A549 (cell line): ENCODE measurements at places on chromosomes 3 and 15.

GRCh38 chr3:129195731-129196256 lies 12.1 kb upstream of the CNBP start:
- DNase-seq, result no peak

- DNase-seq, result no peak
These were observed 11.5 kb downstream of the SETMAR start for GRCh38 chr3:4314688-4315087.

DNA sequence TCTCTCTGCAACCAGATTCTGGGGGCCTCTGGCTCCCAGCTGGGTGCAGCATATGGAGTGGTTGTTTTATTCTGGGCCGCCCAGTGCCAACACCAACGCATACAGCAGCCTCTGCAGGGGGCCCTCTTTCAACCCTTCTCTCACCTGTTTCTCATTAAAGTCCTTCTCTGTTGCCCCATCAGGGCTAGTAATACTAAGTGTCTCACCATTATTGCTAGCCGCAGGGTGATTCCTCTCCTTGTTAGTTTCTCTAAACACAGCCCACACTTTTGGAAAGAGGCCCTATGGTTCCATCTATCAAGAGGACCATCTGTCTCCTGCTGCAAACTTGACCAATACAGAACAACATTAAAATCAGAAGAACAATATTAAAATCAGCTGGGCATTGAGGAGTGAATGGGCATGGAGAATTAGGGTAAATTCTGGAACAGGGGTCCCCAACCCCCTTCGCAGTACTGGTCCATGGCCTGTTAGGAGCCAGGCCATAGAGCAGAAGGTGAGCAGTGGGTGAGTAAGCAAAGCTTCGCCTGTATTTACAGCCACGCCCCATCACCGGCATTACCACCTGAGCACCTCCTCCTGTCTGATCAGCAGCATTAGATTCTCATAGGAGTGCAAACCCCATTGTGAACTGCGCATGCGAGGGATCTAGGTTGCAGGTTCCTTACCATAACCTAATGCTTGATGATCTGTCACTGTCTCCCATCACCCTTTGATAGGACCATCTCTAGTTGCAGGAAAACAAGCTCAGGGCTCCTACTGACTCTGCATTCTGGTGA lies 36.5 kb downstream of the ALS2CL start:
- DNase-seq, result no peak

DNA sequence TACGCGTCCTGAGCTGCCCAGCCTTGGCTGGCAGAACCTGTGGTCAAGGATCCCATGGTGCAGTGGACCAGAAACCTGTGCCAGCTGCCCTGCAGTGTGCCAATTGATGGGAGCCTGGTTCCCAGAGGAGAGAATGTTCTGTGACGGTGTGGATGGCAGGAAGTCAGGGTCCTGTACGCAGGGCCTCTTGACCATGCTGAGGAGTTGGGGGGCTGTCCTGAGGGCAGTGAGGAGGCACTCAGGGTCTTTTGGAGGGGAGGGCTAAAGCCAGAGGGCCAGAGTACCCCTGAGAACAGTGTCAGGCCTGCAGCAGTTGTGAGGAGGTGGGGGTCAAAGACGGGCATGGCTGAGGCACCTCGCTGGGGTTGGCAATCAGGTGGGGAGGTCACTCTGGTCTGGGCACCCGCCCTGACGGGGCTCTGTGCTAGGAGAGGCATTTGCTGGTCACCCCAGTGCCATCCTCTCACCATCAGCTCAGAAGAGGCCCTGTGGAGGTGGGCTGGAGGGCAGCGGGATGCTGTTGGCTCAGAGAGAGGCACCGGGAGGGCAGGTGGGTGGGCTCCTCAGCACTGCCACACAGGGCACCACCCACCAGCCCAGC lies 61.0 kb downstream of the SCN5A start:
- no peak for DNase-seq

GRCh38 chr3:100868894-100869293 lies 124.3 kb downstream of the ABI3BP start:
- no peak for DNase-seq

DNA sequence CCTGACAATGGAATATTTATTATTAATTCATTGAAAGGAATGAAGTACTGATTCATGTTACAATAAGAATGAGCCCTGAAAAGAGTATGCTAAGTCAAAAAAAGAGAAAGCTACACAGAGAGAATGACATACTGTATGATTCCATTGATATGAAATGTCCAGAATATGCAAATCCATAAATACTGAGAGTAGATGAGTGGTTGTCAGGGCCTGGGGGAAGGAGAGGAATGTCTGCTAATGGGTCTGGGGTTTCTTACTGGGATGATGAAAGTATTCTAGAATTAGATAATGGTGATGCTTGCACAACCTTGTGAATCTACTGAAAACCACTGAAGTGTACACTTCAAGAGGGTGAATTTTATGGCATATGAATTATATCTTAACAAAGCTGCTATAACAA lies 79.9 kb upstream of the HACD2 start:
- no peak for DNase-seq

DNA sequence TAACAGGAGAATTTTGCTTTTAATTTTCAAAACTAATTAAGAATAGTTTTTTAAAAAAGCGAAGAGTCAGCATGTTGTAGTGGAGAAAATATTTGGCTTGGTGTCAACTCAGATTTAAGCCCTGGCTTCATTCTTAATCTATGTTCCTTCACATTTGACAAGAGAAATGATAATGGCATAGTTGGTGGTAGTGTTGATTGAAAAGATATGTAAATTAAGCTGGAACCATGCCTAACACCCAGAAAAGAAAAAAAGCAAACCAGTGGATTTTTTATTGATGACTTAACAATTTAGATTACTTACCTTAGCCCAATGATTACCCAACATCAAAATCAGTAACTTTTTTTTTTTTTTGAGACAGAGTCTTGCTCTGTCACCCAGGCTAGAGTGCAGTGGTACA lies 27.4 kb downstream of the TCAIM start:
- no peak for DNase-seq

- no peak for DNase-seq
These were observed 199.4 kb upstream of the NR2E3 start for GRCh38 chr15:71610728-71611552.

DNA sequence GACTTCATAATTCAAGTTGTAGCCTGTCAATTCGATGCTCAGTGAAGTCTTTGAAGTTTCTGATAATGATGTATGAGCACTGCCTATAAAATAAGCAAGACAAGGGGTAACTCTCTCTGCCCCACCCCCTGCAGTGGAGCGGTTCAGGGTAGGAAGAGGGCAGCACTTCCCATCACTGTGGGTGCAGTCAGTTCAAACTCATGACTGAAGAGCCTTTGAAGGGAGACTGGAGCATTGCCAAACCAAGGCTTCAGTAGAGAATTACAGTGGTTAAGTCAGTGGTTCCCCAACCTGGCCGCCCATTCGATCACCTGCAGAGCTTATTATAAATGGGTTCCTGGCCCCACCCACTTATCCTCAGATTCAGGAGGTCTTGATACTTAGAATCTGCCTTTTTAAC lies 190.6 kb downstream of the SHQ1 start:
- no peak for DNase-seq

GRCh38 chr3:184864000-184864399 lies 52.0 kb downstream of the VPS8 start:
- no peak for DNase-seq

DNA sequence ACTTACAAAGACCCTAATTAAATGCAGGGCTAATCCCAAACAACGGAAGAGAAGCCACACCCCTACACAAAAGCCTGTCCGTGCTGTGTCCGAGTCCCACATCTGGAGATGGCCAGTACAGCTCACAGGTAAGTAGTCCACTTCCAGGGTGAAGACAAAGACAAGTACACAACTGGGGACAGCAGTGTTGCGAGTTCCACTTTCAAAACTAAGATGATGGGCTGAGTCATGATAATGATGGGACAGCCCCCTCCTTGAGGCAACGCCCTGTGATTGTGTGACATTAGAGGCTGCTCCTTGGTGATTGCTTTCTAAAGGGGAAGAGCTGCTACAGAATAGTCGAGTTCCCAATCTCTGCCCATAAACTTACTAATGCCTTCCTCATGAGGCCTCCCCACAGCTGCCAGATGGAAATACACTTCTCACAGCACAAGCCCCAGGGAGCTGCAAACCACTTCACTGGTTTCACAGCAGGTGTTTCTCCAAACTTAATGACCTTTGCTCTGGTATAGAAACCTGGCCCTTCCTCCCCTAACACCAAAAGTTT lies 27.6 kb downstream of the RFT1 start:
- no peak for DNase-seq

- DNase-seq, result no peak
These were observed 335.9 kb downstream of the VPS13C start for GRCh38 chr15:61724251-61724939.

DNA sequence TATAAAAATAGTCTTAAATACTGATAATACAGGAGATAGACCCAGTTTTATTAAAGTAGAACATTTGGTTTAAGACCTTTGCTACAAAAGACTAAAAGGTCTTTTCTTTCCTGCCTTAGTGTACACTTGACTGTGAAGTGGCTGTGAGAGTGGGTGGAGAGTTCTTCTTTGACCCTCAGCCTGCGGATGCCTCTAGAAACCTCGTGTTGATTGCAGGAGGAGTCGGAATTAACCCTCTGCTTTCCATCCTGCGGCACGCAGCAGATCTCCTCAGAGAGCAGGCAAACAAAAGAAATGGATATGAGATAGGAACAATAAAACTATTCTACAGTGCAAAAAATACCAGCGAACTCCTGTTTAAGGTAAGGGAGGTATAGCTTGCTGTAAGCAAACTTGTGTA lies 36.5 kb downstream of the OXNAD1 start:
- no peak for DNase-seq

- no peak for DNase-seq
These were observed 230.8 kb downstream of the FEZF2 start for GRCh38 chr3:62142331-62143085.

DNA sequence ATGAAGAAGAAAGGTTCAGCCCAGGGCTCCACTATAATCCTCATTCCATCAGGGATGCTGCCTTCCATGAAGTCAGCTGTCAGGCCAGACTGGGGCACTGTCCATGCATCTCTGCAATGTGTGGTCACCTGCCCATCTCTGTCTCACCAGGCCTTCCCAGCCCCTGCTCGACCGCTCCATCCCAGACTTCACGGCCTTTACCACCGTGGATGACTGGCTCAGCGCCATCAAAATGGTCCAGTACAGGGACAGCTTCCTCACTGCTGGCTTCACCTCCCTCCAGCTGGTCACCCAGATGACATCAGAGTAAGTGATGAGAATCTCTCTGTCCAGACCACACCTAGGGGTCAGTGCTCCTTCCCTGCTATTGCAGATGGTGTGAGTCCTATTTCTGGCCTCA lies 454.1 kb downstream of the EPHB1 start:
- DNase-seq, result no peak

DNA sequence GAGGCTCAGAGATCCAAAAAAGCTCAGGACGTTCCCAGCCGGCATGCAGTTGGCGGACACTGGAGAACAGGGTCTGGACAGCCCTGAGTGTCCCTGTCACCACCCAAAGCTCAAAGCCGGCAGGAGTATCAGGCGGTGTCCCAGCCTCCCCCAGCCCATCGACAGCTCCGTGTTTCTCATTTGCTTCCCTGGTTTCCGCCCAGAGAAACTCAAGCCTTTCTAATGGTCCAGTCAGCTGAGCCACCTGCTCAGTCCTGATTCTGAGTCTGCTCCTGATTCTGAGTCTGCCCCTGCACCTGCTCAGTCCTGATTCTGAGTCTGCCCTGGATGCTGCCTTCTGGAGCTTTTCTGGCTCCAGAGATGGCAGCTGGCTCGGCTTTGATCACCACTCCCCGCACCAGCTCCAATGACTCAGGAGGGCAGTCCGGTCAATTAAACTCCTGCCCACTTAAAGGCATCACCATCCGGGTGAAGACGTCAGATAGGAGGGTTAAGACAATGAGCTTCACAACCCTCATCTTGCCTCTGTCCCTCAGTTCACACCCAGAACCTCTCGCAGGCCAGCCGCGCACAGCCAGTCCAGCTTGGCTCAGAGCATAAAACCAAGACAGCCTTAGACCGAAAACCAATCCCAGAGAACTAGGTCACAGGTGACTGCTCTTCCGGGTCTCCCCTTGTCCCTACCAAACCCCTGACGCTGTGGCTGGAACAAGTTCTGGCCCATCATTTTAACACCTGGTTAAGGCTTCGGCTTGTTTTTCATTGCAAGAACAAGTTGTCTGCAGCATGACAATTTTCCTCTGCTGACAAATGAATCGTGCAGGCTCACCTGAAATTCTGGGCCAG lies 6.8 kb downstream of the PCSK6 start:
- no peak for DNase-seq

DNA sequence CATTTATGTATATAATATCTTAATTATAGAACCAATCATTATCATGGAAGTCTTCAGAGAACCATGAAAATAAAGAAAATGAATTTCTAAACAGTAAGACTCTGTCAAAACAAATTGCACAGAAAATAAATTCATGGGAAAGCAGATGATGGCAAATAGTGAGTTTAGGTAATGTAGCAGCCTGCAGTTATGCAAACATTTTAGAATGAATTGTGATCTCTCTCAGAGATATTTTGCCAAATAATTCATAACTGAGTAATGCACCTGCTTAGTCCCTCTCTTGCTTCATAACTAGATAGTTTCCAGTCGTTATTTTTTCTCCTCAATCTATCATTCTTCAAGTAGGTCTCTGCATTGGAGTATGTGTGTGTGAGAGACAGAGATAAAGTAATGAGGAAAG lies 492.7 kb upstream of the THBS1 start:
- DNase-seq, result no peak

DNA sequence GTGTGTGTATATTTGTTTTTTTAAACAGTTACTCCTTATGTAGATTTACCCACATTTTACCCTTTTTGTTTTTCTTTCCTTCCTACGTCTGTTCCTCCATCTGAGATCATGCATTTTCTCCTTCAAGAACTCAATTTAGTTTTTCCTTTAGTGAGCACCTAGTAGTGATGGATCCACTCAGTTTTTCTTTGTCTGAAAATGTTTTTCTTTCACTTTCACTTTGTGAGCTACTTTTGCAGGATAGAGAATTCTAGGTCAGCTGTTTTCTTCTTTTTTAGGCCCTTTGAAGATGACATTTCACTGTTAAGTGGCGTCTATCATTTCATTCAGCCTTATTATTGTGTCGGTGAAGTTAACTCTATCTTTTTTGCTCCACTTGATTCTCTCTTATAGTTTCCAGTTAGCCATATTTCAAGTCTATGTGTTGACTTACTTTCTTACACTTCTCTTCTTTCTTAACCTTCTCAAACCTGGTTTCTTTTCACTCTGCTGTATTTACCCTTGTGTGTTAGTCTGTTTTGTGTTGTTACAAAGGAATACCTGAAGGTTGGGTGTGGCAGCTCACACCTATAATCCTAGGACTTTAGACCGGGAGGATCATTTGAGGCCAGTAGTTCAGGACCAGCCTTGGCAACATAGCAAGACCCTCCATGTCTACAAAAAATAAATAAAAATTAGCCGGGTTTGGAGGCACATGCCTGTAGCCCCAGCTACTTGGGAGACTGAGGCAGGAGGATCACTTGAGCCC lies 55.8 kb downstream of the PRKCI start:
- DNase-seq, result no peak

- no peak for DNase-seq
These were observed 66.5 kb upstream of the ARRDC4 start for GRCh38 chr15:97893967-97894366.

GRCh38 chr3:55615694-55616295 lies 128.7 kb upstream of the WNT5A start:
- no peak for DNase-seq

GRCh38 chr3:84724877-84725276 lies 233.9 kb upstream of the CADM2 start:
- DNase-seq, result peak; percentile 53

- no peak for DNase-seq
These were observed 280.1 kb downstream of the LRTM1 start for GRCh38 chr3:54647721-54648120.

GRCh38 chr3:59758672-59759071 lies 708.8 kb upstream of the CFAP20DC start:
- DNase-seq, result no peak
